ENCODE measurements at places on chromosomes 7 and 10.

GRCh38 chr10:52481986-52482555 is 168.0 kb downstream of the DKK1 start:
- DNase-seq, result no peak

GRCh38 chr10:17518338-17518737 is 63.9 kb upstream of the ST8SIA6 start:
- DNase-seq, result no peak

- no peak for DNase-seq
Measured at GRCh38 chr7:159147246-159147645, 2.6 kb upstream of the VIPR2 start.

DNA sequence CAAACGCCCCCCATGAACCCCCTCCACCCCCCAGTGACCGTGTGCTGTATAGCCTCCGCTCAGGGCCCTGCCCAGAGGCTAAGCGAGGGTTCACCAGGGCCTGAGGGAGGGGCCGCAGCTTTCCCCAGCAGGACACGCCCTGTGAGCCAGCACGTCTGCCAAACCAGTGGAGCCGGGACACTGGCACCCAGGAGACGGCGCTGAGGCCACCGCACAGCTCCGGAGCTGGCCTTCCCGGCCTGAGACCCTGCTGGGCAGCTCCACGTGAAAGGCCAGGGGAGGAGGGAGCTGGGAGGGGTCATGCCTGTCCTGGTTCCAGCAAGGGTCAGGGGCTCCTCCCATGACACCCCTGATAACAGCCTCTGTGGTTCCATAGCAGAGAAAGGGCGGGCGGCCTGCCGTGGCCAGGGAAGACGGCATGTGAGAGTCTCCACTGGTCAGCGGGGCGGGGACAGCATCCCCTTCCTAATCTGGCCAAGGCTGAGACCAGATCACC is 278.3 kb downstream of the ELFN1 start:
- no peak for DNase-seq

GRCh38 chr10:118595064-118595420 is 406 bp downstream of the PRLHR start:
- DNase-seq, result no peak

DNA sequence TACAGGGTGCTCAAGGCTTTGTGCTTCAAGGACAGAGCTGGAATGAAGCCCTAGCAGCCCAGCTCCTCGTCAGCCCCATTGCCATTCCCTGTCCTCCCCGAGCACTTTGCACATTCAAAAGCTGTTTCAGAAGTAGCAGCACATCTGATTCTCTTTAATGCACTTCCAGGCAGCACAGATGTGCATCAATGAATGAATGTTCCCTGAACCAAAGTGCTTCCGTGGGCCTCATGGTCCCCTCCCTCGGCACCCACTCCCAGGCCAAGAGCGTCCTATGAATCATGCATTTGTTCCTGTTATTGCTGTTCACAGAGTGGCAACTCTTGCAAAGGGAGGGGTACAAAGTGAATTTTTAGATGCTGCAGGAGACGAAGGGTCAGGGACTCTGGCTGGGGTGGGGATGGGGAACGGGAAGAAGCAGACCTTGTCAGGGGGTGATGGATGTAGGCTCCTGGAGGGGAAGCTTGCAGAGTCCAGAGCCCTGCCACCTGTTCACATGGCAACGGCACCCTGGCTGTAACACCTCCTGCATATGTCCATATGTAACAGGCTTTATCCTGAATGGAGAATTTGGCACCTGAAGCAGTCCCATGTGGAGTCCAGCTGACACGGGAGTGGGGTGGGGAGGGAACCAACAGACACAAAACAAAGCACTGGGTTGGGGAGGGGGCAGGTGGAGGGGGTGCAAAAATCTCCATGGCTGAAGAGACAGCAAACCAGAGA is 62.2 kb upstream of the BAIAP2L1 start:
- no peak for DNase-seq

GRCh38 chr7:434891-435629 is 84.6 kb downstream of the PDGFA start:
- DNase-seq, result no peak

- DNase-seq, result no peak
Measured at GRCh38 chr10:71588685-71589084, 130.9 kb downstream of the C10orf105 start.

DNA sequence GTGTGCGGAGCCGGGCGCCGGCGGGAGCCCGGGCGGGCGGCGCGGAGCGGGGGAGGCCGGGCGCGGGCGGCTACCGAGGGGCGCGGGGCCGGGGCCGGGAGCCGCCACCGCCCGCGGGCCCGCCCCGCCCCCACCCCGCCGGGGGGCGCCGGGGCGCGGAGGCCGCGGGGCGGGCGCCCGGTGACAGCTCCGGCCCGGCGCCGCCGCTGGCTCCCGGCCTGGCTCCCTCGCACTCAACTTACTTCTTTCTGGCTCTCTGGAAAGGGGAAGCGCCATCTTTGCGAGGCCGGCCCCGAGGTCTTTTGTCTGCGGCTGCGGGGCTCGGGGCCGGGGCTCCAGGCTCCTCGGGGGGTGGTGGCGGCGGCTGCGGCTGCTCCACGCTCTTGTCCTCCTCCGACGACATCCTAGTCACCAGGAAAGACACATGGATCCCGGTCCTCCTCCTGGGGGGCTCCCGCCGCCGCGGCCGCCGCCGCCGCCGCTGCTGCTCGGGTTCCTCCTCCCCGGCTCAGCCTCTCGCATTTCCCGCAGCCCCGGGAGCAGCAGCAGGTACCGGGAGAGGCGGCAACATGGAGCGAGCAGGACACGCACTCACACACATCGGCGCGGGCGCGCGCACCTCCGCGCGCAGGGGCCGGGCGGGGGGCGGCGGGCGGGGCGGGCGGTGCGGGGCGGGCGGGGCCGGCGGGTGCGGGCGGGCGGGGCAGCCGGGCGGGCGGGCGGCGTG is at the start of gene KMT2C:
TSS of gene KMT2C (minus strand) at position 620 of the 727 bp plus-strand sequence. CDS start at position 403, 217 bp downstream.
- DNase-seq, result peak; percentile 66

DNA sequence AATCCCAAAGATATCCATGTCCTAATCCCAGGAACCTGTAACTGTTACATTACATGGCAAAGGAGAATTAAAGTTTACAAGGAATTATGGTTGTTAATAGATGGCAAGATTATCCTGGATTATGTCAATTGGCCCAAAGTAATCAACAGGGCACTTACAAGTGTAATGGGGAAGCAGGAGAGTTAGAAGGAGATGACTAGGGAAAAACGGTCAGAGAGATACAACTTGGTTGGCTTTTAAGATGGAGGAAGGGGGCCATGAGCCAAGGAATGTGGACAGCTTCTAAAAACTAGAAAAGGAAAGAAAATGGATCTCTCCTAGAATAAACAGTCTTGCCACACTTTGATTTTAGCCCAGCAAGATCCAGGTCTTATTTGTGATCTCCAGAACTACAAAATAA is 3.3 kb downstream of the JMJD1C start:
- no peak for DNase-seq

DNA sequence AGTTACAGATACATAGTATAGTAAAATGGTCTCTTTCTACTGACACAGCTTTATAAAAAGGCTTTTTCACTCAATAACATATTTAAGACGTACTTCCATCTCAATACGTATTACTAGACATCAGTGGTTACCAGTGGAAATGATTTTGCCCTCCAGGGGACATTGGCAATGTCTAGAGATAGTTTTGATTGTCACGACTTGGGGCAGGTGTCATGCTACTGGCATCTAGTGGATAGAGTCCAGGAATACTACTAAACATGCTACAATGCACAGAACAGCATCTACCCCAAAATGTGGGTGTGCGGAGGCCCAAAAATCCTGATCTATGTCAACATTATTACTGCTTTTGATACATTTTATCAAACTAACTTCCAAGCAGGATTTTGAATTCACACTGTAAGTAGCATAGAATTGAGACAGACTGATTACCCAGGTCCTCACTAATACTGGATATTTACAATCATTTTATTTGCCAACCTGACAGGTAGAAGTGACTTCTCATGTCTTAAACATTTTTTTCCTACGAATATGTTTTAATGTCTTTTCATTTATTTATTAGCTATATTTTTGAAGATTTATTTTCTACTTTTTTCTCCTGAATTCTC is 53.8 kb downstream of the HGF start:
- DNase-seq, result peak; percentile 79

GRCh38 chr10:3186368-3186767 is 13.8 kb upstream of the PITRM1 start:
- DNase-seq, result no peak

- DNase-seq, result peak; percentile 23
Measured at GRCh38 chr7:7330997-7331396, 148.7 kb downstream of the C1GALT1 start.

- no peak for DNase-seq
Measured at GRCh38 chr10:23606456-23606855, 167.6 kb downstream of the OTUD1 start.

GRCh38 chr10:25457552-25457951 is 282.8 kb downstream of the GPR158 start:
- DNase-seq, result no peak

- no peak for DNase-seq
Measured at GRCh38 chr10:77907900-77908717, 18.4 kb downstream of the DLG5 start.

GRCh38 chr7:39624935-39625694 is 1.7 kb downstream of the RALA start:
- DNase-seq, result no peak

DNA sequence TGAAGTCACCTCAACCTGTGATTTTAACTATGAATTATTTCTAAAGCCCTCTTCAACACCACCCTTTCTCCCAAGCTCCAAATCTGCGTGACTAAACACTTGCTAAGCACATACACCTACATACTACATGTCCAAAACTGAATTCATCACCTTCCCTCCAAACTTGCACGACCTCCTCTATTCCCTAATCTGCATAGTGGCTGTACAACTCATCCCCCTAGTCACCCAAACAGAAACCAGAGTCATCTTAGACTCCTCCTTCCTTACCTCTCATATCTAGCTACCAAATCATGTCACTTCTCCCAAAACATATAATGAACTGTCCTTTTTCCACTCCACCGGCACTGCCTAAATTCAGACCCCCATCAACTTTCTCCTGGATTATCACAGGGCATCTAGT is 16.2 kb downstream of the ARHGAP21 start:
- DNase-seq, result no peak

- peak; percentile 90 for DNase-seq
Measured at GRCh38 chr10:97861097-97861750, 11.6 kb downstream of the GOLGA7B start.

- no peak for DNase-seq
Measured at GRCh38 chr7:120395526-120396019, 122.6 kb downstream of the KCND2 start.

- no peak for DNase-seq
Measured at GRCh38 chr7:15214976-15215375, 312.4 kb upstream of the DGKB start.

DNA sequence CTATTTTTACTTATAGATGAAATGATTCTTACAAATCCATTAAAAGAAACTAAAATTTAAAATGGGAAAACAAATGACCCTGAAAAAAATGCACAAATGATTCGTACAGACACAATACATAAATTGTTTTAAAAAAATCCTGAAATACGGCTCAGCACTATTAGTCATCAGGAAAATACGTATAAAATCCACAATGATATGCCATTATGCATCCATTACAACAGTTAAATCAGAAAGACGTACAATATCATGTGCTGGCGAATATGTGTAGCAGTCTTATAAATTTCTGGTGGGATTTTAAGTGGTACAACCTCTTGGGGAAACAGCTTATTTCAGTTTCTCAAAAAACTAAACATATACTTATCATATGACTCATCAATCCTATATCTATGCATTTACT is 600.1 kb upstream of the STEAP1 start:
- no peak for DNase-seq

DNA sequence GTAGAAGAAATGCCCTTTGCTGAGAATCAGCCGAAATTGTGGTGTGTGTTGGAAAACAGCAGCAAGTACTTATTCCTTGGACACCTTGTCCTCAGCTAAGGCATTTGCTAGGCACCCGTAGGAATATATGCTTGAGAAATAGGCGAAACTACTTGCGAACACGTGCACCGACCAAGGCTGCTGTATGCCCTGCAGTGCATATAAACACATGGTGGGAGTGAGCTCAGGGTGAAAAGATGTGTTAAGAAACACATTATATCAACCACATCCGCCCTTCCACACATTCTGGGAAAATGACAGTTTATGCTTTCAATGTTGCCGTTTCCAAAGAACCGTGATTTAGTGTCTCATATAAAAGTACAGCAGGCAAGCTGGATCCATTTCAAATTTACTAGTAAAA is 199.2 kb downstream of the JCAD start:
- DNase-seq, result no peak

- DNase-seq, result no peak
Measured at GRCh38 chr10:109880886-109881768, 42.2 kb downstream of the XPNPEP1 start.

DNA sequence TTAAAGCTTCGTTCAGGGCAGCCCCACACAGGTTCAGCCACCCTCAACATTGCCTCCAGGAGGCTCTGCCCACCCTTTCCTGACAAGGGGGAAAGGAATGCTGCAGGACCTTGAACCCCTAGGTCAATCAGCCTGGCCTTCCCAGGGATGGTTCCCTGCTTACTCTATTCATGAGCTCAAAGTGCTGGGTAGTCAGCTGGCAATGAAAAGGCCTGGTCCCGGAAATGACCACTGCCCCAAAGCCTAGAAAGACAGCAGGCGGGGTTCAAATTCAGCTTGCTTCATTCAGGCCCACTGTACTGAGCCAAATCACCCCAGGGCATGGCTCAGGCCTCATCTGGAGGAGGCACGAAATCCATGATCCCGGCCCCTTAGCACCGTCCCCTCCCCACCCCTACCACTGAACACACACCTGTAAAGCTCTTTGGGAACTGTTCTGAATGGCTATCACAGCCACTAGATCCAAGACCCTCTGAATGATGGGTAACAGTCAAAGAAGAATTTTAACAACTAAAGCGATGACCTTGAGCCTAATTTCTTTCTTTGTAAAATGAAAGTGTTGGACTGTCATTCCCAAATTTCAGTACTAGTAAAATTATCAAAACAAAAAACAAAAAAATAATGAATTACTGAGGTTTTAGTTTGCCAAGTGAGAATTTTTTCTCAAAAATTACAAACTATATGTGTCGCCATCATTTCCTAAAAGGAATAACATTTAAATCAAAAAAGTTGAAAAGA is 1.0 kb downstream of the URGCP start:
- peak; percentile 54 for DNase-seq

DNA sequence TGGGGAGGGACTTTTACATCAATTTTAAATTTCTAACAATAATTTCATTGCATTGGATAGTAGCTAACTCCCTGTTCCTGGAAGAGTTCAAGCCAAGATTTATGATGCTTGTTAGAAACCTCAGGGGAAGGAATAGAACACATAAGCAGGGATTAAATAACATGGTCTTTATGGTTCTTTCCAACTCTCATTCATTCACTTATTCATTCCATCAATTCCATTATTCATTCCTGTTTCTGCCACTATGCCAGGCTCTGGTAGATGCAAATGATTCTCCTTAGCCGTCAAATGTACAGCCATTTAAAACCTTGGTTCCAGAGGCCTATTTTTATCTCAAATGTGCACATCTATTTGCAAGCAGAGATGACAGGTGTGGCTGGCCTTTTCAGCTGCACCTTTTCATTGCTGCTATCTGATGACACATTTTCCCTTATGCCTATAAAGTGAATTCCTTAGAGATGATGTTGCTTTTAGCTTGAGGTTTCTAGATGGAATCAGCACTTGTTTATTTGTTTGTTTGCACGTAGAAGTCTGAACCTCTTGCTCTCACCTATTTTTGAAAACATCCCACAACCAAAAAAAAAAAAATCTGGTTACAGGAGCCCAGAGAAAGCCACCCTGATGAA is 205.7 kb upstream of the IGFBP3 start:
- no peak for DNase-seq

GRCh38 chr10:132460071-132460470 is 63.1 kb downstream of the PWWP2B start:
- no peak for DNase-seq

- no peak for DNase-seq
Measured at GRCh38 chr10:68982389-68982788, 6.2 kb upstream of the KIFBP start.

GRCh38 chr7:94330269-94331020 is 64.2 kb upstream of the COL1A2 start:
- no peak for DNase-seq

Data from ACHN (cell line).